ENCODE measurements at places on chromosomes 3 and 15.

DNA sequence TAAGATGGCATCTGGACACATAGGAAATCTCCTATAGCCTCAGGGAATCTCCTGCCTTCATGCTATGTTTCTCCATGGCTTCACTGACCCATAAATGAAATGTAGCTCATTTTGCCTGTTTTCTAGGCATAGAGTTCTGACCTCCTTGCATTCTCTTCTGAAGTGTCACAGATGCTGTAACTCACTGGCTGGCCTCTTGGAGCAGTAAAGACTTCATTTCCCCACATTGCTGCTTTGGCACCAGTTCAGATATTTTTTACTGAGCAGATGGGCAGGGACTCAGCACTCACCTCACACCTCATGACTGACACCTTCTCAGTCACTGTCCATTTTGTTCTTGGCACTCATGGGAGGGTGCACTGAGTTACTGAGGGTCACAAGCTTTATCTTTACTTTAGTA, 286.7 kb upstream of the TGFBR2 start:
- peak; percentile 52 for DNase-seq

- DNase-seq = no peak
Observed at GRCh38 chr3:13493867-13494441, 13.8 kb downstream of the HDAC11 start.

DNA sequence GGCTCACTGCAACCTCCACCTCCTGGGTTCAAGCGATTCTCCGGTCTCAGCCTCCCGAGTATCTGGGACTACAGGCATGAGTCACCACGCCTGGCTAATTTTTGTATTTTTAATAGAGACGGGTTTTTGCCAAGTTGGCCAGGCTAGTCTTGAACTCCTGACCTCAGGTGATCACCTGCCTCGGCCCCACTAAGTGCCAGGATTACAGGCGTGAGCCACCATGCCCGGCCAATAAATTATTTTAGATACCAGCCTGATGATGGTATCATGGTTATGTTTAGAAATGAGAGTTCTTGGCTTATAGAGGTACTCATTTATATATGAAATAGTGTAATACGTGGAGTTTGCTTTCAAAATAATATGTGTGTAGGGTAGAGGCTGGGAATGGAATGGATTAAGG, 119.4 kb downstream of the NEO1 start:
- DNase-seq = no peak

DNA sequence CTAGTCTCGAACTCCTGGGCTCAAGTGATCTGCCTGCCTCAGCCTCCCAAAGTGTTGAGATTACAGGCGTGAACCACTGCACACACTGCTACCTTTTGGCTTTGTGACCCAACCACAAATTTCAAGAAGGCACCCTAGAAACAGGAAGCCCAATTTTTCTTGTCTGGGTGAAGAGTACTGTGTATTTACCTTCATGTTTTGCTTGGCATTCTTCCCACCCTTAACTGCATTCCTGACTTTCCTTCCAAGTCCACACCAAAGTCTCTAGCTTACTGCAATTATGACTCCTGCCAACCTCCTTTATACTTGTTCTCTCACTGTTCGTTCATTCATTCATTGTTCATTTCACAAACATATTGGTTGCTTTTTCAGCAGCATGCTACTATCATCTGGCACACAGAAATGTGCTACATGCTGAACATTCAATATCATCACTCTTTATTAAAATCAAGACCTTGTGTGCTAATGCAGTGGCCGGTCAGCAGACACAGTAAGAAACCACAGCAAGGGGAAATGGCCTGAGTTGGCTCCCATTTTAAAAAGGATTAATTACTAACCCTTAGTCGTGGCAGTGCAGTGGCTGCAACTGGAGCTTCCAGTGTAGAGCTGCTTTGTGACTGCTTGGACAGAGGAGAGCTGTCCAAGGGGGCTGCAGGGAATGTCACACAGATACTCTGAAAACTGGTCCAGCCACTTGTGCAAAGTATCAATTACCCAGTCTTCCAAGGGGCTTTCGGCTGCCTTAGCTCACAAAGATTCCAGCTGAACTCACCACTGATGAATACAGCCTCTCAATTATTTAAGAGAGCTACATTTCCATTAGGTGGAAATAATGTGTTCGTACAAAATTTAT, 94.0 kb downstream of the ETFA start:
- no peak for DNase-seq

DNA sequence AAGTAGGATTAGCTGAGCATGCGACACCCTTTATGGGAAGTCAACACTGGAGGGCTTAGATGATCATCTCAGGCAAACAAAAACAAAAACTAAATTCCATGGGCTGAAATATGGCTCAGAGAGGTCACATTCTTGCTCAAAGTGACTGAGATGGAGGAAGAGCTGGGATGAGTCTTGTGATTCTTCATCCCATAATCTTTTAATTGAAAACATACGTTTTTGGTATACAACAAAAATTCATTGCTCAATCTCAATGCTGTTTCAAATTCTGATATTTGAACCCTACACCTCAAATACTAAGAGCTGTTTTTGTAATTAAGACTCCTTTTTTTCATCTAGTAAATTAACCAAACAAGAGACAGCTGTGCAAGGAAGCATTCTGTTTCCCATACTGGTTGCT, 257.0 kb downstream of the NR1D2 start:
- peak; percentile 60 for DNase-seq

DNA sequence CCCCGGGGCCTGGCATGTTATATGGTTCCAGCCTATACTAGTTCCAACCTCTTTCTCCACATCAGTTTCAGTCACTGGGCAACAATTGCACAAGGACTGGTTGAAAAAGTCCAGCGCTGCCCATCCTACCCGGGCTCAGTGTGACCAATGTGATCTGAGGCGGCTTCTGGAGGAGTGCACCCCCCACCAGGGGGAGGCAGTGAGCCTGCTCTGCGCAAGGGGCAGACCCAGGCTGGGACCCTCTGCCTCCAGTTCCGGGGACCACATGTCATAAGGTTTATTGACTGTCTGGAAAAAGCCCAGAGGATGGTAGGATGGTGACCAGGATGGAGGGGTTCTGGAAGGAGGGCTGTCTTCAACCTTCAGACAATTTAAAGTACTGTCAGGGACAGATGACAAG, 25.6 kb upstream of the NR2E3 start:
- DNase-seq = no peak

GRCh38 chr3:158267015-158267414, 157.1 kb downstream of the RSRC1 start:
- DNase-seq = no peak

DNA sequence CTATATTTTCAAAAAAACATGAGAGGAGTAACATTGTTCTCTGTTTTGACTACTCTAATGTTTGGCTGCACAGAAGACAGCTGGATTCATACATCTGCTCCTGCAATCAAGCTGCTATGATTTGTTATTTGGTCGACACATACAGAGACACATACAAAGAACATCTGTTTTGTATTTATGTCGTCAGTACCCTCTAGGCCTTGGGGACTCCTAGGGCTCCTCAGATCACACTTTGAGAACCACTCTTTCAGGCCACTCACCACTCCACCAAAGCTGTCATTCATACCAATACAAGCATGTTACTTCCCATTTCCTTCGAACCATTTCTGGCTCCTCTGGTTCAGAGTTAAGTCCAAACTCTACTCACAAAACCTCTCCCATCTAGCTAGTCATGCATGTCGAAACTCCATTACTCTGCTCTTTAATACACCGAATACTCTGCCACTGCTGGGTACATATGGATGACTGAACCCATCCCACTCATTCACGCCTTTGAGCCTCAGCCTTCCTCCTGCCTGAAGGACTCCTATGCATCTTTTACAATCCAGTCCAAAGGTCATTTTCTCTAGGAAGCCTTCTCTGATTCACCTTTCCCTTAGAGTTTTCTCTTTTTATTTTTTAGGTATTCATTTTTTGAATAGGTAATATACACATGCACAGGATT, 102.9 kb upstream of the ARHGEF3 start:
- DNase-seq = no peak

DNA sequence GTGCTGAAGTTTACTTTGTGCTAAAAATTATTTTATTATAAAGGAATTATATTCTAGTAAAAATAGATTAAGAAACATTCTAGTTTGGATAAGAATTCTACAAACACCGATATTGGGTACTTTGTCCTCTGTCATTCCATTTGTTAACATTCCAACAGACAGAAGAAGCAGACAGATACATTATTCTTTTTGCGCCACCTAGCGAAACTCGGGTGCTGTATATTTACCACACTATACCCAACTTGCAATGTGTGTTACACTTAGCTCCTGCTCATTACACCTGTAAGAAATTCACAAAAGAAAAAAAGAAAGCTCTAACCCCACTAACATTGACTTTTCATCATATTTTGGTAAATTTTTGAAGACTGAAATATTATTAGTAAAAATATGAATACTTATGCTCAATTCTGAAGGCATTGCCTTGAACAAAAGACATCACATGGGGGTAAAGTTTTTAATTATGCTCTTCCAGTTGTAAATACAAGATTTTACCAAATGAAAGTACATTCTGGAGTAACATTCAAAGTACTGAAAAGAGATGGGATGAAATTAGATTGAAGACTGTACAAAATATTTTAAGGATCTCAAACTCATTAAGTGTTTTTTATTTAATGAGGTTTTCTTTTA, 136.5 kb upstream of the MLF1 start:
- peak; percentile 44 for DNase-seq

DNA sequence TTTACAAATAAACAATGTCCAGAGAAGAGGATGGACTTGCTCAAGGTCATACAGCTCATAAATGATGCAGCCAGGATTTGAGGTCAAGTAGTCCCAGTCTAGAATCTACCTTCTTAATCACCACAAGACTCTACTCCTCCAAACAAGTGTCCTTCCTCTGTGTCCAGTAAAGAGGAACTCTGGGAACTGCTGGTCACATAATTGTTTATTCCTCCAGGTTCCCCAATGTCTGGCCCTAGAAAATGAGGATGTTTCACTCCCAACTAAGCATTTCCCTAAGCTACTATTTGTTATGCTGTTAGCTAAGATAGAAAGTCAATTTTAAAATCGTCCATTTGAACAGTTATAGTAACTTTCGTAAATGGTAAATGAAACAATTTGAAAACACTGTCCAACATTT, 192.4 kb downstream of the FHIT start:
- no peak for DNase-seq

DNA sequence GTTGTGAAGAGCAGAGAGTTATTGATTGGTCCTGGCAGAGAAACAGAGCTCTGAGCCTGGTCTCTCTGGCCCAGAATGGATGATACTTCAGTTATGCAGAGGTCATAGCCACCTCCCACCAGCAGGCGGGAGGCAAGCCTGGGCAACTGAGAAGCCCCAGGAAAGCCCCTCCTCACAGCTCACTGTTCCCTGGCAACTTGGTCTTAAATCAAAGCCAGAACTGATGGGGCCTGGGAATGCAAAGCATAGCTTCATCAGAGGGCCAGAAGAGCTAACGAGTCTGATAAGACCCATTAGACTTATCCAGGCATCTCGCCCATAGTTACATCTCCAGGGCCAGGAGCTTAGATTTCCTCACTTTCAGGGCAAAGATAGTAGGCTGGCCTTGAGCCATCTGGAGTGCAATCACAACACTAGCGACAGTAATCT, 5.5 kb upstream of the COLQ start:
- DNase-seq = no peak

- DNase-seq = no peak
Observed at GRCh38 chr15:58572521-58572920, 140.7 kb downstream of the LIPC start.

GRCh38 chr3:64122476-64122875, 99.2 kb upstream of the PSMD6 start:
- DNase-seq = no peak

DNA sequence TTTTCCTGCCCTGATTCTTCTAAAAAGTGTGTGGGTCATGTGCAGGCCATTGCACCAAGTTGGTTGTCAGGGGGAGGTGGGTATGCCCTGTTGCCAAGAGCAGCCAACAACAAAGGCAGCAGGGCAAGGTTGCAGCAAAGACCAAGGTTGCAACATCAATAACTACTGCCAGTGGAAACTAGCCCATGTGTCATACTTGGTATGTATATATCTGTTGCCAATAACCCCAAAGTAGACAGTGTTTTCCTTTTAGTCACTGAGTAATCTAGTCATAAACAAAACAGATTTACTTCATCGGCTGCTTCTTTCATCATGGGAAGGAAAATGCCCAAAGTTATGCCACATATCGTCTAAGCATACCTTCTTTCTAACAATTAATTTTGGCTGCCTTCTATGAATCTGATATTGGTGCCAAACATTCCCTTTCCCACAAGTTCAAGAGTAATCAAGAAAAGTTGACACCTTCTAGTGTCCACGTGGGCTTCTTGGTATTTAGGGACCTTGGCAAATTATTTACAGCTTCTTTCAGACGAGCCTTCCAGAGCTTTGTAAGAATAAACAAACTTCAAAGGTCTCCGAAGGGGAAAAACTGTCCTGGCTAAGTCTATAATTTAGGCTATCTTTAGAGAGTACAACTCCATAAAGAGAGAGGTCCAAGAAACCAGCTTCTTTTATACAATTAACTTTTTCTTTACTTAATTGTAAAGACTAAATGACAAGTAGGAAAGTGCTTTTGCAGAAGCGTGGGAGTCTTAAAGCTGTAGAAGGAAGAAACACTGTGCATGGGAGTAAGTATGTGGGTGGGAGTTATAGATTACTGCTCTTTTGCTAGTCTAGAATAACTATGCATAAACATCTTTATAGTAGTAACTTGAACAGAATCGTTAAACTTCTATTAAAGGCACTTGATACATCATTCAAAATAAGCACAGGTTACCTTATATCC, 10.0 kb upstream of the MBNL1 start:
- DNase-seq = peak; percentile 96

- no peak for DNase-seq
Observed at GRCh38 chr3:182342252-182342651, 451.1 kb upstream of the ATP11B start.

DNA sequence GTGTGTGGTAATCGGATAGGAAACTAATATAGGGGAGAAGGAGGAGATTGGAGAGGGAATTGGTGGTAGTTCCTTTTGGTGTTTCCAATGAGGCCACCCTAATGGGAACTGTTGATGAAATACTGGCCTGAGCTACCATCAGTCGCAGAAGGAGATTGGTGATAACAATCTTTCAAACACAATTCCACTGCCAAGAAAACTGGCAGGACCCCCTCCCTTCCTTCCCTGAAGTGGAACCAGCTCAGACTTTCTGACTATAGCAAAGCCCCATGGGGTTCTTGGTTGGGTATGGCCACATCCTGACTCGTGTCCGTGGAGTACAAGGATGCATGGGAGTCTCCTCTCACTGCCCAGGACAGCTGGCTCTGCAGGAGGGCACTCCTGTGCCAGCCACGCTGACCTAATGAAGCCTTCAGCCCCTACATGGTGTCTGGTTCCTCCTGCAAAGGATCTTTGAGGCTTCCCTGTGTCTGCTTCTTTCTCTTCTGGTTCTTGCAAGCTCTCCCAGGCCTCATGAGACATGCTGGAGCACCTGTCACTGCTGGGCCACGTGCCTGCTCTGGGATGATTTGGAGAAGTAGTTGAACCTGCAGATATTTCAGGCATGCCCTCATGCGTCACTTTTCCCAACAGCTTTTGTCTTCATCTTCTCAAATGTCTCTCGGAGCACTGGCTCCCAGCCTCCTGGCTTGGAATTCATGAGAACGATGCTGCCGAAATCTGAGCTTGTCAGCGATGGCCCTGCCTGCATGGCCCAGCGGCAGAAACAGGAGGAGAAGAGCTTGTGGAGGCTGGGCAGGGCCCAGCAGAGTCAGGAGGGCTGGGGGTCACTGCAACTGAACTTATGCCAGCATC, 90.0 kb upstream of the ADPGK start:
- DNase-seq = no peak

- peak; percentile 86 for DNase-seq
Observed at GRCh38 chr15:100764778-100765466, 114.7 kb upstream of the ALDH1A3 start.

GRCh38 chr3:47874913-47875312, 72.0 kb downstream of the DHX30 start:
- DNase-seq = no peak
